ENCODE measurements at places on chromosomes 1 and 21.

DNA sequence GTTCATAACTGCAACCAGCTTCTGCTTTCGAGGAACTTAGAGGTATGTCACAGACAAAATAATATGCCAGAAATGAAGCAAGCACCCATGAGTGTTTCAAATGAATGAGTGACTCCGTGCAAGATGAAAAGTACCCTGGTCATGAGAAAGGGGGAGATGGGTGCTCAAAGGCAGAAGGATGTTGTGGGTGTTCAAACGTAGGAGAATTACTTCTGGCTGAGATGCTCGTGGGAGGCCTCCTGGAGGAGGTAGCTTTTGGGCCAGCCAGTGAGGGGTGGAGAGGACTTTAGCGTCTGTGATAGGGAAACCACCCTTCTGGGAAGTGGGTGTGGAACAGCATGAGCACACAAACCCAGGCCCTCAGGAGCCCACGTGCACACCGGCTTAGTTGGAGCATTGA is 113.8 kb downstream of the SYF2 start:
- no peak for DNase-seq

DNA sequence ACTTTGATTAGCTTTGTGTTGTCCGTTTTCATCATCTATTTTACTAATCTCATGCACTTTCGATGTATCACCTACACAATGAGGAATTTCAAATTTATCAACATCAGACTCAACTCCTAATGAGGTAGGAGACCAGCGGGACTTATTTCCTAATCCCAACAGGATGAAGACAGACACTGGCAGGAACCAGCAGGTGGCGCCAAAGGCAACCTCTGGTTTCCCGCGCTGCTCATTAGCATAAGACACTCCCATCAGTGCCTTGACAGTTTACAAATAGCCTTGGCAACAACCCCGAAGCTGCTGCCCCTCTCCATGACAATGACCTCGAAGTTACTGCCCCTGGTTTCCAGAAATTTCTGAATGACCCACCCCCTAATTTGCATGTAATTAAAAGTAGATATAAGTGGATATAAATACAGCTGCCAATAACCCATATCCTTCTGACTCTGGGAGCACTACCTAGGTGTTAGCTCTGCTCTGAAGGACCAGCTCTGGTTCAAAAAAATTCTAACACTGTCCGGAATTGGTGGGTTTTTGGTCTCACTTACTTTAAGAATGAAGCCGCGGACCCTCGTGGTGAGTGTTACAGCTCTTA is 974.8 kb downstream of the ADGRL2 start:
- no peak for DNase-seq

DNA sequence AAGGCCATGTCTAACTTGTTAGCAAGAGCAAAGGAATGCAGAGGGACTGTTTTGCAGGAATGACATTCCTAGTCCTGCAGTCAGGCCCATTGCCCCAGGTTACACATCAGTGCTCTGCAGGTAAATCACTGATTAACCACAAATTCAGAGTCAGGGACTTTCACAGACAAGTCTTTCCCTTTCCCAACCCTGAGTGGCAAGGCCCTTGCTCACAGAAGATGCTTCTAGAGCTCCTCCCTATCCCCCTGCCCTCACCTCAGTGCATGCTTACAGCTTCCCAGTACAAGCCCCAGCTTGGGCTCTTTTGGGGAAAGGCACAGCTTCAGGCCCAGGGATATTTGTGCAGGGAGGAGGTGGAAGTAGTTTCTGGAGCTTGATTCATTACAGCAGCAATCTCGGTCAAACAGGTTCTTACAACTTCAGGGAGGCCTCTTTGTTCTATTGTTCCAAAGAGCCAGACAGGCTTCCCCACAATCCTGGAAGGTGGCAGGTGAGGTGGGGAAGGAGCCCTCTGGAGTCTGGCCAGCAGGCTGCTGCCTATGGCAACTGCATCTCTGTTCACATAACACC is 53.9 kb downstream of the CASQ2 start:
- DNase-seq: no peak

DNA sequence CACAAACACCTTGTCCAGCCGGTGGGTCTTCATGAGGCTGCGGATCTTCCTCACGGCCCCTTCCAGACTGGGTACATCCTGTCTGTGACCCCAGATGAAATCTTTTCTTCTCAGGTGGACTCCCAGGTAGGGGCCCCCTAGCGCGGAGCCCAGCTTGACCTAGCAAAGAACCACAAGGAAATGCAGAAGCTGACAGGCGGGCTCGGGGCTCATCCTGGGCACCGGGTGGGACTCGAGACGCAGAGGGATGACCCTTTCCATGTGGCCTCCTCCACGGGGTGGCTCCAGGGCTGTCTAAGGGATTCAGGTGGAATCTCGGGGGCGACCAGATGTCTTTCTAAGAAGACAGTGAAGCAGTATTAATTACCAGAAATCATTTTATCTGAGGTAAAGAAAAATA is 17.8 kb downstream of the POFUT2 start:
- DNase-seq: no peak

DNA sequence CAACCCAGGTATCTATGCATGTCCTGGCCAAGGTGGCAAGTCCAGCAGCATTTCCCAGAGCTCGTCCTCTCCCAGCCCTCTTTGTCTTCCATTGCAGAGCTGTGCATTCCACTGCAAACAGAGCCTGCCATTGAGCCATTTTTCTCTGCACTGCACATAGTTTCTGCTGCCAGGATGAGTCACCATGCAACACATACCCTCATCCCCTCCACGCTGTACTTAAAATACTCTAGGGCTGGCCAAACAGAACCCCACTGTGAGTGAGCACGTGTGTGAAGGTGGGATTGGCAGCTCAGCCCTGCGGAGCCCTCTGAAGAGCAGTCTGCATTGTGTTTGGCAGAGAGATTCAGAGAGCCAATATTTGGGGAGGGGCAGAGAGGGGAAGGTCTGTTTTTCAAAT is 3.9 kb upstream of the ATP1B1 start:
- DNase-seq: no peak

DNA sequence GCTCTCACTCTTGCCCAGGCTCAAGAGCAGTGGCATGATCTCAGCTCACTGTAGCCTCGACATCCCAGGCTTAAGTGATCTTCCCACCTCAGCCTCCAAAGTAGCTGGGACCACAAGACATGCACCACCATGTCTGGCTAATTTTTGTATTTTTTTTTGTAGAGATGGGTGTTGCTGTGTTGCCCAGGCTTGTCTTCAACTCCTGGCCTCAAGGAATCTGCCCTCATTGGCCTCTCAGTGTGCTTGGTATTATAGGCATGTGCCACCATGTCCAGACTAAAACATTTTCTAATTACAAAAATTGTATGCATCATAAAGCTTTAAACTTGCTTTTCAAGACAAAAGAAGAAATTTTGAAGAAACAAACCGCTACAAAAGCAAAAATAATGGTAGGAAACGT is 20.1 kb downstream of the CBR1 start:
- no peak for DNase-seq

DNA sequence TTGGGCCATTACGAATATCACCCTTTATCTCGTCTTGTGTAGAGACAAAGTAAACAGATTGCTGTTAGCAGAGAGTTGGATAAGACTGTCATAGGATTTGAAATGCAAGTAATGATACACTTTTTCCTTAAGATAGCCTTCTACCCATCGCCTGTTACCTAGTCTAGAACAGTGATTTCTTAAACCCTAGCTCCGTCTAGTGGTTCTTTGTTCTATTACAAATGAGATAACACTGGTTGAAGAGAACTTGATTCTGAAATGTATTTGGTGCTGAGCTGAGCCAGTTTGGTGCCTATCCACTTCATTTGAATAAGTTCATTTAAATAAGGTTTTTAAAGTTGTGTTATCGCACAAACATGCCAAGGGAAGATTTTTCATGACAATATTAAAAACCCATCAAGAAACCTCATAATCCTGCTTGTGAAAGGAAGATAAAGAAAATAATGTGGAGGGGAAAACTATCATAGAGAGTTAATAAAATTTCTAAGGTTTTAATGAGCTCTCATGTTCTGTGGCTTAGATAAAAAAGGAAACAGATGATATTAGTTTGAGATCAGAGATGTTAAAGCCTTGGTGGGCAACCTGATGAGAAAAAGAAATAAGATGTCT is 1.5 kb upstream of the KCNH1 start:
- DNase-seq: no peak

DNA sequence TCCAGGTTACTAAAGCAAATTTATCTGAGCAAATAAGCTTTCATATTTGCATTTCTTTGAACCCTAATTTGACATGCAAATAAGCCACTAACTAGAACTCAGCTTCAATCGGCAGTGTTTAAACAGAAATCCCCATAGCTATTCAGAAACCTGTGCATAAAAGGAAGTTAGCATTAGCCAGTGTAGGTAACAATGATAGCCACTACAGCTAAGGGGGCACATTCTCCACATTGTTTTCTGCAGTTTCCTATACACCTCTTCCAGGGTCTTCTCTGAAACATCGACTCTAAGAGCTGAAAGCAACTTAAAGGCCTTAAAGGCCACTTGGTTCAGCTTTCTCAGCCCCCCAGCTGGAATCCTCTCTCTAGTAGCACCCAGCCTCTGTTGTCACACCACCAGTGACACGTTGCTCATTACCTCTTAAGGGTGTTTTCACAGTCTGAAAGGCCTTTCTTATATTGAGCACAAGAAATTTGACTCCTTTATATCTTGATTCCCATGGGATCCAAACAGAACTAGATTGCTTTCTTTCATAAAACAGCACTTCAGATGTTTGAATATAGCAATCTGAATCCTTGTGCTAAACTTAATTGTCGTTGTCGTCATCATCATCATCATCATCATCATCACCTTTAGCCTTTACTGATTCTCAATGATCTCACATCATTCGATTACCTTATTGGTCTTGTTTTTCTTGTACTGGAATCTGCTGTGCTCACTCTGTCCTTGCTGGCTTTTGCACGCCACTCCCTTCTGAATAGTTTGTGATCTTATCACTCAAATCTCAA is 93.9 kb upstream of the DAB1 start:
- DNase-seq: no peak

GRCh38 chr21:42019101-42019605 is 9.0 kb upstream of the ZBTB21 start:
- DNase-seq: no peak

- no peak for DNase-seq
Measured at GRCh38 chr1:214840356-214840755, 237.4 kb downstream of the CENPF start.

DNA sequence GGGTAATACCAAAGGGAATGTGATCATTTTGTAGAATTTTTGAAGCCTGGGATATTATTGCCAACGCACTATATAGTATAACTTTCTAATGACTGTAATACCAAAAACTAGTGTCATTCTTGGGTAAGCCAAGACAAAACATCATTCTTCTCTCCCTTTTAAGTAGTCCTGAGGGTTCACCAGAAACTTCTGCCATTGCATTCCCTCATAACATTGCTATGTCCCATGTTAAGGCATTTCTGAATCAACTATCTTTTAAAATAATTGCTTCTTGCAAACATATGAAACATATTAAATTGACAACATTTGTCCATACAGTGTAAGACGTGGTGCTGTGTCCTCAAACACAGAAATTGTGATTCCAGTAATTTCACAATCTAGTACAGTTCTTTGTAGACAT is 29.9 kb upstream of the C1orf21 start:
- DNase-seq: no peak

DNA sequence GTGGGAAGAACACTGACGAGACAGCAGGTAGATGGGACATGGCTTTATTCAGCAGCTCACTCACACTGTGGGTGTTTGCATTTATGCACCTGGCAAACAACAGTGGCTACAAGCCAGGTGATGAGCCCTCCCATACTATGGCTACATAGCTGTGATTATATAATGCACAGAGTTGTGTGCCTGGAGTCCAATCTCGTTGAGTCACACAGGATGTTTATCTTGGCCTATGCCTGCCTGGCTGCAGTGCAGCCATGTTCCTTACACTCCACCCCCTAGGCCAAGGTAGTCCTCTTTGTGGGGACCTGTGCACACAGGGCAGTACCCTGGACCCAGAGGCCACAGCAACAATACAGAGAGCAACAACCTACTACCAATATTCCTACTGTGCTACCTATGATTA is 1643.8 kb downstream of the MRPL39 start:
- DNase-seq: no peak

DNA sequence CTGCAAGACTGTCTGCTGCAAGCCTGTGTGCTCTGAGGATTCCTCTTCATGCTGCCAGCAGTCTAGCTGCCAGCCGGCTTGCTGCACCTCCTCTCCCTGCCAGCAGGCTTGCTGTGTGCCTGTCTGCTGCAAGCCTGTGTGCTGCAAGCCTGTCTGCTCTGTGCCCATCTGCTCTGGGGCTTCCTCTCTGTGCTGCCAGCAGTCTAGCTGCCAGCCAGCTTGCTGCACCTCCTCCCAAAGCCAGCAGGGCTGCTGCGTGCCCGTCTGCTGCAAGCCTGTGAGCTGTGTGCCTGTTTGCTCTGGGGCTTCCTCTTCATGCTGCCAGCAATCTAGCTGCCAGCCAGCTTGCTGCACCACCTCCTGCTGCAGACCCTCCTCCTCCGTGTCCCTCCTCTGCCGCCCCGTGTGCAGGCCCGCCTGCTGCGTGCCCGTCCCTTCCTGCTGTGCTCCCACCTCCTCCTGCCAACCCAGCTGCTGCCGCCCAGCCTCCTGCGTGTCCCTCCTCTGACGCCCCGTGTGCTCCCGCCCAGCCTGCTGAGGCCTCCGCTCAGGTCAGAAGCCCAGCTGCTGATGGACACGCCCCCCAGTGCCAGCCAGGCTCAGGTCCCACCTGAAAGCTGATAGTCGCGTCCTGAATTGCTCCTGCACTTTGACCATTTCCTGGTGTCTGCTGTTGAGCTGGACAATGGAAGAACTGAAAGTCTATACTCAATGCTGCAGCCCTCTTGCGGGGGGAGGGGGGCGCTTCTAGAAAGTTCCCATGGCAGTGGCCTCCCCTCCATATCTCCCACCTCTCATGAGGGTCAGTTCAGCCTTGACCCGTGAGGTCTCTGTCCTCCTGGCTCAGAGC is 1.2 kb downstream of the KRTAP10-4 start:
- DNase-seq: no peak

GRCh38 chr1:188462837-188463236 is 1634.1 kb downstream of the PLA2G4A start:
- DNase-seq: no peak

DNA sequence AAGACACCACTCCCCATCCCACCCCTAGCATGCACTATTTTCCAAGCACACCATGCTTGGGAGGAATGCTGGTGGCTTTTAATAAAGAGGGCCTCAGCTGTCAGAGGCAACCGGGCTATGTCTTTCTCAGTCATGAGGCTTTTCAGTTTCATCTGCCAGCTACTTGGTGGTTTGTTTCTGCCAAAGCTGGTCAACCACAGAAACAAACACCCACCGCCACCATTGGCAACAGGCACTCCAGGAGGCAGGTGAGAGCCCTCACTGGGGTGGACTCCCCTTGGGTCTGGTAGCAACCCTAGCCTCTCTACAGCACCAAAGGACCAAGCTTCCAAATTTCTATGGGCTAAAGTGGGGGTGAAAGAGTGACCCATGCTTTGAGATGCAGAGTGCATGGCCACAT is 54.3 kb upstream of the CD1D start:
- DNase-seq: no peak

Measured in activated CD4-positive, CD25-positive, alpha-beta regulatory T cell (primary cell).